ENCODE measurements at places on chromosomes 6 and 20.

- DNase-seq = no peak
Observed at GRCh38 chr6:35441205-35441604, 10.9 kb upstream of the FANCE start.

DNA sequence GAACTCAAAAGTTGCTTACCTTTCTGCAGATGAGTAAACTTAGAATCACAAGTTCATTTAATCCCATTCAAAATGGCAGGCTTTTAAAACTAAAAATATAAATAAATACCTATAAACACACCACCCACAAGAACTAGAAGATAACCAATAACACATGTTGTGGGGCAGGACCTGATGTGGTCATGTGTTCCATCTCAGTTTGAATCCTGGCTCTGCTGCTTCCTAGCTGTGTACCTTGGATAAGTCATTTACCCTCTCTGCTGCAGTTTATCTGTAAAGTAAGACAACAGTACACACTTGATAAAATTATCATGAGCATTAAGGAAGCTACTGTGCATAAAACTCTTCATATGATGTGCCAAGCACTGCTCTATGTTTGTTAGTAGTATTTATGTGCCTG, 22.0 kb downstream of the TRIM27 start:
- DNase-seq = no peak

GRCh38 chr6:6760002-6760401, 171.5 kb downstream of the LY86 start:
- DNase-seq = no peak

GRCh38 chr6:37831457-37831856, 11.9 kb downstream of the ZFAND3 start:
- DNase-seq = no peak

GRCh38 chr20:13554706-13555105, 84.0 kb downstream of the TASP1 start:
- DNase-seq = no peak

- DNase-seq = peak; percentile 35
Observed at GRCh38 chr20:38242848-38243708, 17.5 kb downstream of the KIAA1755 start.

DNA sequence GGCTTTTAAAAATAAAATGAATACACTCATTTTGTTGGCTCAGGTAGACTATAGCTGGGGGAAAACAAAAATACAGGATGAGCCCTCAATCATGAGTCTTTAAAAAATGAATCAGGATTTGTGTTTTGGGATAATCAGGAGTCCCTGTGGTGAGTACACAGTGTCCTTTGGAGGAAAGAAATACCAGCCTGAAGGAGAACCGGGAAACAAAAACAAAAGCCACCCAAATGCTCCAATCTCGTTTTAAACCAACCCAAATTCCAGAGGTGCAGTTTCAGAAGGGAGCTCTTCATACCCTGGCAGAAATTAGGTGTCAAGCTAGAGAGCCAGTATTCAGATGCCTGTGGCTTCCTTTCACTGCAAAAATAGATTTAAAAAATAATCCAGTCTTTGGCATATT, 23.3 kb upstream of the FOXA2 start:
- DNase-seq = no peak

DNA sequence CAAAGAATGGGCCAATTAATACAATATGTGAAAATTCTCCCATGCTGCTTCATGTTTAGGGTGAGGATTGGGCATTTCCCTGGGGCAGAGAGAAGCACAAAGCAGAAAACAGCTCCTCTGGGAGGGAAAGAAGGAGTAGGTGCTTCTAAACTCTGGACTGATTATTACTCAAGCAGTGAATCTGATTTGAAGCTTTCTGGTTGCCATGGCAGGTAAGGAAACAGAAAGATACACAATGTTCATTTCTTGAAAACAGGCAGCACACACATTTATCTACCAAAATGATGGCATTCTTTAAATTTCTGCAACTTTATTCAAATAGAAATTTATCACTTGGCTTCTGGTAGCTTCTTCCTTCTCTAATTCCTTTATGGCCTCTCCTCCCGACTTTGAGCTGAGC, 305.4 kb upstream of the CHD6 start:
- no peak for DNase-seq

DNA sequence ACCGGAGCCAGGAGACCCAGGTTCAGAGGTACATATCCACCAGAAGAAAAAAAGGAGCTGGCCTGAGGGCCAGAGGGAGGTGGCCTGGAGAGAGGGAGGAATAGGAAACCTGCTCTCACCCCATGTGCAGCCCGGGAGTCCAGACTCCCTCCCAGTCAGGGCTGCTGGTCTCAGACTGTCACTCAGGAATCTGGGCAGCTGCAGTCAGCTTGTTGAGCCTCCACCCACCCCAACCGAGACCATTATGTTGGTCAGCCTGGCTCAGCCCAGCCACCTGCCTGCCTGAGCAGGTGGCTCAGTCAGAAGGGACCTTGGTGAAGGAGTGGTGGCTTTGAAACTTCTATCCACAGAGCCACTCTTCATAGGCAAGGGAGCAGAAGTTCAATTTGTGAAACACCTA, 53.3 kb upstream of the EPB41L1 start:
- DNase-seq = no peak

DNA sequence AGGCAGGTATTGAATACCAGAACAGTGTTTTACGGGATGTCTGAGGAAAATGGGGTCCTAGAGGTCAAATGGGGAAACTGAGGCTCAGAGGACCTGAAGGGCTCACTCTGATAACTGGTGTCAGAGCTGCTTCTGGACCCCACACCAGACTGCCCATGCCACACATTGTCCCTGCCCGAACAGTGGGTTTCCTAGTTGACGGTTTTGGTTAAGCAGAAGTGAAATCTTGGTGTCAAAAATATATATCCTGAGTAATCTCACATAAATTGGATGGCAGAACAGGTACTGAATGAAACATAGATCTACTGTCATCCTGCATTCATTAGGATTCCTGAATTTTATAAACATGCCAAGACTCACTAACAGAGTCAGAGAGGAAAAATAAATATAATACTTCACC, 16.3 kb downstream of the NOX3 start:
- no peak for DNase-seq

- no peak for DNase-seq
Observed at GRCh38 chr20:57577679-57578475, 17.0 kb downstream of the PCK1 start.

DNA sequence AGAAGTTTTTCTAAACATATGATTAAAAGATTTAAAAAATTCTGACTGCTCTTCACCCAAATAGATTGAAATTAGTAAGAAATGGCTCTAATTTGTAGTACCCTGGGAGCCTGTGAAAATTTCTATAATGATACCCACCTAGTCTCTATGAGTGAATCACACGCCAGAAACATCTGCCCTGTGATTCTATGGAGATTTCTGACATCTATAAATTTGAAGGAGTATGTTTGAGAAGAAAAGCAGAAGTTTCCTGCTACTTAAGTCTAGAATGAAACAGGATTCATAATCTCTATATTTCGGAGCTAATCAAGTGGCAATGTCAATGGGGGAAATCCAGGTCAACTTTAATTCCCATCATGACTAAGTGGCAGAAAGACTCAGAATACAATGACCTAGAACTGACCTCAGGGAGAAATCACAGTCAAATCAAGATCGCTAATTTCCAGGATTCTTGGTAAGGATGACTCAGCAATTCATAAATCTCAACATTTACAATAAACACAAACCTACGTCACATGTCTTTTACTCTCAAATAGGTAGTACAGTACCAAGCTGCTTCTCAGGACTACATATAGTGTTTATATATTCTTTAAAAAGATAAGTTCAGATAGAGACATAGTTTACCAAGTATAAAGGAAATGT, 186.2 kb upstream of the TNFAIP3 start:
- no peak for DNase-seq

GRCh38 chr6:104969785-104970581, 13.1 kb downstream of the LIN28B start:
- DNase-seq = peak; percentile 17
